Stimulated activated naive CD8-positive, alpha-beta T cell treated with anti-CD3 and anti-CD28 coated beads, Interleukin-15, amount 100 ng/mL, for 72 hours (primary cell): ENCODE measurements at places on chromosomes 12 and 14.

DNA sequence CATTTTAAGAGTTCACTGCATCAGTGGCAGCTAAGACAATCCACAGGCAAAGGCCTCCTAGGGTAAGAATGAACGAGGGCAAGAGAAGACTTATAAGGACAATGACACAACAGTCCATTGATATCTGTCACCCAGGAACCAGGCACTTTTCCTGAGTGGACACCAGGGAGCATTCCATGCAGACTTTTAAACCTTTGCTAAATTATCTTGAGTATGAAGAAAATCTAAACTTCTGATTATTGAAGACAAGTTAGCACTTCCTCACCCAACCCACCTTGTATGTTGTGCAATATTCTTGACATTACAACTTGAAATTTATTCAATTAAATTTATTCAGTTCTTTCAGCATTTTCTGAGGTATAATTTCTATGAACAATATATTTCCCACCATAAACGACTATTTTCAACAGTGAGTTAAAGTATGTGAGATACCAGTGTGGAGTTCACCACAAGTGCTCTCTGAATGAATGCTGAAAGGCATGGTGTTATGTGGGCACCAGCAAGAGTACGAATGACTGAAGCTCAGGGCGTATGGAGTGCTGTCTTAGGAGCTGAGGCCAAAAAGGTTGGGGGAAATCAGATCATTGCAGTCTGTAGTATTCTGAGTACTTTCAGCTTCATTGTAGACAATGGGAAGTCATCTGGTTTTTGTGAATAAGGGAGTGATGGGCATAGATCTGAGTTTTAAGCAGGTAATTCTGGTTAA lies 124.3 kb upstream of the LMNTD1 start:
- DNase-seq = no peak

GRCh38 chr12:99249543-99249942 lies 398.0 kb upstream of the GARIN6 start:
- DNase-seq = no peak

- no peak for DNase-seq
Measured at GRCh38 chr12:106120519-106121105, 18.1 kb downstream of the NUAK1 start.

DNA sequence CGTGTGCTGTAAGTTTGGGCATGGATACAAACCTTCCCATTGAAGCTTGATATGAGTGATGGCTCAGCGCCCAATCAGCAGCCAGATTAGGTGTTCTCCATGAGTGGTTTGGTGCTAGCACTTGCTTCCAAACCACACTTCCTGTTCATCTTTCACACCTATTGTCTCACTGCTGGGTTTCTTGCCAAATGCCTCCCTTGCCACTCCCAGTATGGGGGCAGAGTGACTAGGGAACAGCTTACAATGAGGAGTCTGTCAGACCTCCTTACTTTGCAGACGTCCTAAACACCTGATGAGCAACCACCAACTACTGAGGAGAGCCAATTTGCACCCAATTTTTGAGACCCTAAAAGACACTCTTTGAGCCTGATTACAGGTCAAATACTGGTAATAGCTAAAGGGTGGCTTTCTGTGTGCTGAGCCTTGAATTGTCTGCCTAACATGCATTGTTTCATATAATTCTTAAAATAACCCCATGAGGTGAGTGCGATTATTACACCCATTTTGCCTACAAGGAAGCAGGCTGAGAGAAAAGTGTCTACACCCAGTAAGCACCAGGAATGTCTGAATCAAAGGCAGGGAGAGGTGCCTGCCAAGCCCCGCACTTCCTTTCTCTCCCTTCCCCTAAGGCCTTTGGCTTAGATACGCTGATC lies 48.4 kb upstream of the FOS start:
- peak; percentile 38 for DNase-seq

DNA sequence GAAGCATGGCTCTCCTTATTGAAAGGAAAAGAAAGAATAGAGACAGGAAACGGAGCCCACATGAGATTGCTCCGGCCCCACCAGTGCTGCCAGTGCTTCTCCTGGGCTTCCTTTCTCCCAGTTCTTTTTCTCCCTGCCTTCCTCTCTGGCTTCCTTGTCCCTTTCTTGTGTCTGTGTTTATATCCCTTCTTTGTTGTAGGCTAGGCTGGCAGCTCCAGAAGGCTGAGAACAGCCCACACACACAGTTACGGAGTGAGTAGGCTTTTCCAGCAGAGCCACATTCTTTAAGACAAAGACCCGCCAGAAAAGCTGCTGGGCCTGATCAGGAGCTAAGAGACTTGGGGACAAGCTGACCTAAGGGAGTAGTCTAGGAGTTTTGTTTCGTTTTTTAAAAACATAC lies 13.0 kb downstream of the CIPC start:
- DNase-seq = no peak
